ENCODE measurements at places on chromosomes 12 and 14. TPM values are rescaled to one million over a fixed set of nuclear protein-coding genes. Genes with fewer than 3 reads are reported as not detected.

The GLIPR1L2 gene
- 2.3 TPM for total RNA-seq

The LTB4R2 gene
- total RNA-seq = 11.1 TPM

The CELA1 gene
- total RNA-seq = not detected

The PROX2 gene
- total RNA-seq = not detected

The ZFYVE26 gene
- total RNA-seq = 36.3 TPM

The SLC22A17 gene
- 52.1 TPM for total RNA-seq

The LHX5 gene
- not detected for total RNA-seq

The EML1 gene
- 25.9 TPM for total RNA-seq

The GDF3 gene
- total RNA-seq = 0.33 TPM

The IFNG-AS1 gene
- total RNA-seq = 0.16 TPM

The NGDN gene
- total RNA-seq = 42.3 TPM

The P2RX4 gene
- 86.9 TPM for total RNA-seq

The TSPAN8 gene
- 3.1 TPM for total RNA-seq

The BEGAIN gene
- 4.1 TPM for total RNA-seq

The ARG2 gene
- 4.4 TPM for total RNA-seq

The HCAR3 gene
- total RNA-seq = 2.6 TPM

The CHGA gene
- total RNA-seq = not detected

The GALNT16 gene
- total RNA-seq = 20.6 TPM

The C12orf54 gene
- 0.64 TPM for total RNA-seq

The ACSS3 gene
- total RNA-seq = 46.5 TPM

The TBC1D30 gene
- total RNA-seq = 11.9 TPM

The SLCO1B1 gene
- not detected for total RNA-seq

The BHLHE41 gene
- total RNA-seq = 9.2 TPM

The GALNT8 gene
- total RNA-seq = 1.3 TPM

The HOXC9 gene
- 16.8 TPM for total RNA-seq

The IKBIP gene
- total RNA-seq = 10.7 TPM

The ADSS1 gene
- total RNA-seq = 7.3 TPM

The NPAS3 gene
- 2.0 TPM for total RNA-seq

The AQP2 gene
- total RNA-seq = not detected

The FSCB gene
- total RNA-seq = 1.6 TPM

The HSPB8 gene
- 19.3 TPM for total RNA-seq

The CLEC2A gene
- not detected for total RNA-seq

The CMA1 gene
- 7.2 TPM for total RNA-seq

The KIF5A gene
- 0.98 TPM for total RNA-seq

The PLCZ1 gene
- not detected for total RNA-seq

The INHBC gene
- total RNA-seq = not detected

The PRH2 gene
- not detected for total RNA-seq

The FAM181A gene
- total RNA-seq = not detected

The DBX2 gene
- 0.73 TPM for total RNA-seq

The CLEC4D gene
- 0.33 TPM for total RNA-seq

The SALL2 gene
- total RNA-seq = 11.8 TPM

The SLC11A2 gene
- total RNA-seq = 103 TPM

The TTC9 gene
- total RNA-seq = 7.5 TPM

The OVCH1 gene
- 0.44 TPM for total RNA-seq

The RFX4 gene
- total RNA-seq = not detected

The CIROP gene
- not detected for total RNA-seq

The TEX52 gene
- total RNA-seq = not detected

The TAS2R13 gene
- 3.5 TPM for total RNA-seq

The COL2A1 gene
- 3.2 TPM for total RNA-seq

The KLRD1 gene
- total RNA-seq = 2.5 TPM

The AVPR1A gene
- total RNA-seq = 50.4 TPM

The LRP1 gene
- total RNA-seq = 894 TPM

The KLRC4 gene
- not detected for total RNA-seq

The PIWIL1 gene
- not detected for total RNA-seq

All from breast epithelium (tissue), 4 donors.